ENCODE measurements at places on chromosomes 7 and 10. TPM values are rescaled to one million over a fixed set of nuclear protein-coding genes. Genes with fewer than 3 reads are reported as not detected.

The MGAM2 gene
- not detected for total RNA-seq

The ATOH7 gene
- 0.20 TPM for total RNA-seq

The CHST15 gene
- 8.6 TPM for total RNA-seq

The PRSS37 gene
- not detected for total RNA-seq

The CDHR3 gene
- 4.7 TPM for total RNA-seq

The ZNF365 gene
- total RNA-seq, result 0.82 TPM
